ENCODE measurements at places on chromosomes 2 and 18.
A peak's percentile ranks its signal among the peaks of the same experiment; 100 is the strongest.

GRCh38 chr2:228689053-228689452, 507.6 kb upstream of the SPHKAP start:
- H3K36me3 ChIP-seq, result no peaks in the 10 kb centered on the region
- H3K4me1 ChIP-seq, result no peaks in the 10 kb centered on the region
- H3K4me3 ChIP-seq, result no peak overlapping the region
- no peak overlapping the region for H3K27ac ChIP-seq
- DNase-seq, result no peak

- no peaks in the 10 kb centered on the region for H3K36me3 ChIP-seq
- no peak overlapping the region for H3K27ac ChIP-seq
- DNase-seq, result no peak
- no peak overlapping the region for H3K4me3 ChIP-seq
- H3K27me3 ChIP-seq, result no peaks in the 10 kb centered on the region
- peaks cover 8% of the 10 kb centered on the region for H3K4me1 ChIP-seq
Observed at GRCh38 chr18:79527656-79528315, 132.1 kb downstream of the NFATC1 start.

DNA sequence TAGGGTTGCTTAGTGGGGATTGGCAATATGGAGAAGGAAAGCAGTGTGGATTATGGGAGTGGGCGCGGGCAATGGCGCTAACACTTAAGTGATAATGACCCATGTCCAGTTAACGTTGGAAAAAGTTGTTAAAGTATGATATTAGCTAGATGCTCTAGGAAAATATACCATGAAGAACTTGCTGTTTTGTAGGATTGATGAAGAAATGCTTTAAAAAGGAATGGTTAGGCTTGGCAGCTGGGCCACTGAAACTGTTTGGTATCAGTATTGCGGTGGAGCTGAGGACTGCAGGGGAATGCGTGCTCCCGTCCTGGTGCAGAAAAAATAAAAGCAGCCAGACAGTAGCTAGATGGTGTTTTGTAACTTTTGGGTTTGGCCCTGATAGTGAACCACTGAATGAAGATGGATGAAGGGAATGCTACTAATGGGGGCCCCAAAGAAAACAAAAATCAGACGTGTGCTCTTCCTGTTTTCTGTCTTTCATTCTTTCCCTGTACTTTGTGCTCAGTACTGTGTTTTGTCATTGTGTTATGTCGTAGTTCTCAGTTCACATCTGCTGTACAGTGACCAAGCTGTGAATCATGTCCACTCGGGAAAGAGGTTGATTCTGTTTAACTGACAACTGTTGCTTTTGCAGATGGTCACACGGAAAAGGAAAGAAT, 999 bp downstream of the INSIG2 start:
- no peaks in the 10 kb centered on the region for H3K36me3 ChIP-seq
- H3K4me1 ChIP-seq, result peaks cover 33% of the 10 kb centered on the region
- peak overlapping the region; percentile 84 for H3K4me3 ChIP-seq
- DNase-seq, result no peak
- no peaks in the 10 kb centered on the region for H3K27me3 ChIP-seq
- H3K27ac ChIP-seq, result peak overlapping the region; percentile 73

DNA sequence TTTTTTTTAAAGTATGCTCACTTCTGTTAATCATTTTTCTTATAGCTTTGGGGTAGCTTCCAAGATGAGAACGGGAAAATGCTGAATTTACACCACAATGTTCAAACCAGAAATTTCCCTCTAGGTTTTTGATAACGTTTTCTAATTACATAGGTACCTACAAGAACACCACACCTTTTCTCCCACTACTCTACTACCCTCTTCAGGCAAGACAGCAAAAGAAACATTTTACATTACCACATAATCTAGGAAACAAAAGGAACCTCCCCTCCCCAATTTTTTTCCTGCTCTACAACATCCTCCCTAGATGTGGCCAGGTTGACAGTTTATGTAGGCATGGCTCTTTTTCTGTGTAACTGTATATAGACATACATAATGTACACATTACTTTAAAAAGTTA, 32.4 kb downstream of the NDUFAF7 start:
- H3K27me3 ChIP-seq, result no peaks in the 10 kb centered on the region
- no peak for DNase-seq
- no peak overlapping the region for H3K27ac ChIP-seq
- no peak overlapping the region for H3K4me3 ChIP-seq
- H3K36me3 ChIP-seq, result peaks cover 79% of the 10 kb centered on the region
- H3K4me1 ChIP-seq, result no peaks in the 10 kb centered on the region

- H3K36me3 ChIP-seq, result no peaks in the 10 kb centered on the region
- peaks cover 5% of the 10 kb centered on the region for H3K4me1 ChIP-seq
- no peak overlapping the region for H3K4me3 ChIP-seq
- DNase-seq, result no peak
Observed at GRCh38 chr2:133477616-133477990, 90.7 kb downstream of the NCKAP5 start.

Data from esophagus squamous epithelium (tissue), 5 donors.